A549 treated with CORT108297 at 1 μM for 4 hours (cell line): ENCODE measurements at places on chromosomes 12 and 14. TPM values are rescaled to one million over a fixed set of nuclear protein-coding genes. Genes with fewer than 3 reads are reported as not detected.

The GPR137C gene
- total RNA-seq: 0.07 to 0.16 TPM (median 0.10 TPM) in 5 replicates

The PTPN6 gene
- total RNA-seq: 9.3 to 14.3 TPM (median 12.6 TPM) in 5 replicates

The SLC7A7 gene
- 12.6 to 19.5 TPM (median 15.3 TPM) in 5 replicates for total RNA-seq

The RASSF9 gene
- total RNA-seq: 0.37 to 0.67 TPM (median 0.63 TPM) in 5 replicates

The TSPAN19 gene
- not detected in 5 replicates for total RNA-seq

The SHMT2 gene
- 123 to 141 TPM (median 136 TPM) in 5 replicates for total RNA-seq

The FKBP11 gene
- total RNA-seq: 44.0 to 57.4 TPM (median 56.1 TPM) in 5 replicates

The GZMB gene
- not detected in 5 replicates for total RNA-seq

The RESF1 gene
- total RNA-seq: 18.6 to 27.3 TPM (median 20.4 TPM) in 5 replicates

The KLRC3 gene
- 0.12 to 0.40 TPM (median 0.23 TPM) in 5 replicates for total RNA-seq

The LRFN5 gene
- total RNA-seq: not detected in 5 replicates

The ISCA2 gene
- total RNA-seq: 37.9 to 47.9 TPM (median 45.4 TPM) in 5 replicates

The CLEC2A gene
- not detected in 5 replicates for total RNA-seq

The SLC25A3 gene
- total RNA-seq: 747 to 764 TPM (median 762 TPM) in 5 replicates

The KCNH5 gene
- not detected in 5 replicates for total RNA-seq

The POTEM gene
- total RNA-seq: not detected in 5 replicates

The ARHGEF40 gene
- 9.7 to 15.3 TPM (median 12.2 TPM) in 5 replicates for total RNA-seq

The ADAMTS20 gene
- not detected in 5 replicates for total RNA-seq

The OTOGL gene
- 0.02 TPM in 1 of 5 replicates, not detected in the others for total RNA-seq

The DHRS2 gene
- total RNA-seq: 6.0 to 9.9 TPM (median 8.1 TPM) in 5 replicates

The FZD10 gene
- total RNA-seq: not detected in 5 replicates

The HOXC5 gene
- 0.57 to 0.85 TPM (median 0.73 TPM) in 5 replicates for total RNA-seq

The PRB2 gene
- total RNA-seq: not detected in 5 replicates

The NRL gene
- total RNA-seq: 0.60 to 1.1 TPM (median 0.97 TPM) in 5 replicates

The MED13L gene
- 19.3 to 26.4 TPM (median 24.5 TPM) in 5 replicates for total RNA-seq

The HOXC4 gene
- 2.2 to 4.3 TPM (median 3.6 TPM) in 5 replicates for total RNA-seq

The PSEN1 gene
- 57.5 to 75.7 TPM (median 59.8 TPM) in 5 replicates for total RNA-seq
